ENCODE measurements at places on chromosomes 1 and 21.

GRCh38 chr1:54350360-54350759 lies 55.8 kb downstream of the SSBP3 start:
- DNase-seq = no peak

DNA sequence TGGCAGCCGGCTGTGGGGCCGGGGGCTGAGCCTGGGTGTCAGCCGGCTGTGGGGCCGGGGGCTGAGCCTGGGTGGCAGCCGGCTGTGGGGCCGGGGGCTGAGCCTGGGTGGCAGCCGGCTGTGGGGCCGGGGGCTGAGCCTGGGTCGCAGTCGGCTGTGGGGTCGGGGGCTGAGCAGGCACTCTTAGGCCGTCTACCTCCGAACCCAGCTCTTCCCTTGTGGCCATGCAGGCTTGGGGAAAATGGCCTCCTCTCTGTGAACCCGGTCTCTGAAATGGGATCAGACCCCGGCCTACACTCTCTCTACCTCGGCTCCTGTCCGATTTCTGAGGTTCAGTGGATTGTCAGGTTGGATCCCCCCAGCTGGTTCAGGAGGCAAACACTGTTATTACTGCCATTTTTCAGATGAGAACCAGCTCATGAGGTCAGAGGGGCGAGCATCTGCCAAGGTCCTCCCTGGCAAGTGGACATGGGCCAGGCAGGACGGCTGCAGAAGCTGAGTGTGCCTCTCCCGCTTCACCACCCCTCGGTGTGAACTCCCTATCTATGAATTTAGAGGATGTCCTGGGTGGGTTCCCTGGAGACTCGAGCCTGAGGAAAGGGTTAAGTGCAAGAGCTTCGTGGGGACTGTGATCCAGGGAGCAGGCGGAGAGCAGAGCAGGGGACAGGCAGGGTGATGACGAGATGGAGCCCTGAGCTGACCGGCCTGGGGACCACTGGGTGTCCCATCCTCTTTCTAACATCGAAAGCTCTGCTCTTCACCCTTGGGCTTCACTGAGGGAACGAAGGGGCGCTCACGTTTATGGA lies 10.9 kb upstream of the COL18A1 start:
- DNase-seq = no peak

DNA sequence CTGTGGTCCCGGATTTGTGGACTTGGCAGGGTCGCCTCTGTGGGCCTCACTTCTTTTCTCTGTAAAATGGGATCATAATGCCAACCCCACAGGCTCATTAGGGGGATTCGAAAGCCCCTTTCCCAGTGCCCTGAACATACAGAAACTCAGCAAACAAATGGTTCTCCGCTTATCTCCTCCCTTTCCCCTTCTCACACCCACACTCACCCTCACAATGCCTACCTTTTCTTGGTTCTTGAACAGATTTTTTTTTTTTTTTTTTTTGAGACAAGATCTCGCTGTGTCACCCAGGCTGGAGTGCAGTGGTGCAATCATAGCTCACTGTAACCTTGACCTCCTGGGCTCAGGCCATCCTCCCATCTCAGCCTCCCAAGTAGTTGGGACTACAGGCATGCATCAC lies 175.7 kb downstream of the KAZN start:
- no peak for DNase-seq

- no peak for DNase-seq
Observed at GRCh38 chr1:17053086-17053684, 647 bp downstream of the SDHB start.

- DNase-seq = no peak
Observed at GRCh38 chr1:12654004-12654567, 10.2 kb downstream of the AADACL4 start.

DNA sequence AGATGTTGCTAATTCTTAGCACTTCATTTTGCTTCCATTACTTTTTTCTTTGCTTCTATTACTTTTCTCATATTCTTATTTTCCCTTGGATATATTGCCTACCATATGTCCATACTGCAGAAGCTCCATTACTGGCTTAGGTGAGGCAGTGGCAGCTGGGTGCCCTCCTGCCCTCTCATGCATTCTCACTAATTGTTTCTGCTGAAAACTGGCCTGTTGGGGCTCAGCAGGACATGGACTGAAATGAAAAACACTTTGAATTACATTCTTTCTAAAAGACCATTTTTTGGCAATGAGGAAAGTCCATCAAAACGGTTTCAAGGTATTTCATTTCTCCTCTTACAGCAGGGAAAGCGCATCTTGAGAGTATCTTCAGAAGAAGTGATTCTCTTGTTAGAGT lies 122.9 kb downstream of the MAST2 start:
- DNase-seq = no peak

DNA sequence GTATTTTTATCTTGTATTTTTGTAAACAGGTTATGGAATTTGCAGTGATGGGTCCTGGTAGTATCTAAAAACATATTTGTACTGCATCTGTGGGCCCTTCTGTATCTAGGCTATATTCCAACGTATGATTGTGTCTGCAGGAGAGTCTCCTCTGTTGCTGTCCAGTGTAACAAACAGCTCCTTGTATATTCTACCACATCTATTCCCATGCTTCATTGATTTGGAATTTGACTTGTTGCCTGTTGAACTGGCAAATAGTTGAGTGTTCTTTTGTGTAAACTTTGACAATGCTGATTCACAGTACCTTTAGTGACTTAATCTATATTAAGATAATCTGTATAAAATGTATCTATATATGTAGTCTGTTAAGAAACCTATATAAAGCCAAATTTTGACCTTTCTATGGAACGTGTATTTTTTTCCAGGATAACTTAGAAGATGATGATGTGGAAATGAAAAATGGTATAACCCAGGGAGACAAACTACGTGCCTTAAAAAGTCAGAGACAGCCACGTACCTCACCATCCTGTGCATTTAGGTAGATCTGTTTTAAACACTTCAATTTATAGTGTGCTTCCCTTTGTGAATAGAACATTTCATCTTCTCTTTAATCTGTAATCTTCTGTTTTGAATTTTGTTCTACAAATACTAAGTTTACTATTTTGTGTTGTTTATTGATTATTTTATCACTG lies 43.4 kb upstream of the GPR88 start:
- no peak for DNase-seq

DNA sequence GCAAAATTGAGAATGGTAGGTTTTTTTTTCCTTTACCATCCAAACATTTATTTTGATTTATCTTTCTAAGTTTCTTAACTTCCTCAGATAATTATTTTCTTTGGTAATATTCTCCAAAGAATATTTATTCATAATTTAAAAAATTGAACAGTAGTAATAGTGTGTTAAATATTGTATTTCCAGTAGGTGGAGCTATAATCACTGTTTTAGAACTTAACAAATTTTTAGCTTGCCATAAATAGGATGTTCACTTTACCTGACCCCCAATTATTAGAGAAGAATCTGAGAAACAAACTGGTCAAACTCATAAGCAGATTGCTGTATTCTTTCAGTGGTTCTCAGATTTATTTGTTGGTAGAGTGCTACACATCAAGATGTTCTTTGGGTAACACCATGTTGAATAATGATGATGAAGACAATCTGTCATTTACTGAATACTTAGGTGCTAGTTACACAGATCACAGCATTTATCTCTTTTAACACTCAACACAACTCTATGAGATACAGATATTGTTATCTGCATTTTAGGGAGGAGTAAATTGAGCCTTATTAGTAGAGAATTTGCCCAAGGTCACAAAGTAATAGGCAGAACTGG lies 82.4 kb upstream of the GPR88 start:
- DNase-seq = no peak

DNA sequence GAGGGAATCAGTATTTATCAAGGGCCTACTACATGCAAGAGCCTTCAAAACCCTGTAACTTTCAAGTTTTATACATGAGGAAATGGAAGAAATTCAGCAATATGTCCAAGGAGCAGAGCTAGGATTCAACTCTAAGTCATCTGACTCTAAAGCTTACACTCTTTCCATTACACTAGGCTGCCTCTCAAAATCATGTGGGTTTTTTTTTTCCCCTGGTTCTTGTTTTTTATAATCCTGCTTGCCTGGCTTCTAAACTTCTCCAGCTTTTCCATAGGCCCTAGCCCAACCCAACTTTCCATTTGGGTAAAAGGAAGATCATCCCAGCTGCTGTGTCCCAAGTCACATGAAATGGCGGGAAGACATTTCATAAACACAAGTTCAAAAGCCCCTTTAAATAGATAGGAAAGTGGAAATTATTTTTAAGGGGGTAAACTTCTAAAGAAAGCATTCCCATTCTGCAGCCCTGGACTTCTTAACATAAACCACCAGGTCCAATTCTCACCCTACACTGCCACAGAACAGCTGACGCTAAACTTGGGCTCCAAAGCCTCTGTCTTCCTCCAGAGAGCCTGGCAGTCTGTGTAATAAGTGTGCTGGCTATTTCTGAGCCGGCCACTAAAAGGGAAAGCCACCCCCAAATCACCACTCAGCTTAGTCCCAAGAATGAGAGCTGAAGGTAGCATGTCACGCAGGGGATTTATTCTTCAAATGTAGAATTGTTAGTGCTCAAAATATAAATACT lies 46.9 kb downstream of the ITPKB start:
- no peak for DNase-seq

GRCh38 chr1:92165389-92165788 lies 52.3 kb upstream of the C1orf146 start:
- DNase-seq = no peak

DNA sequence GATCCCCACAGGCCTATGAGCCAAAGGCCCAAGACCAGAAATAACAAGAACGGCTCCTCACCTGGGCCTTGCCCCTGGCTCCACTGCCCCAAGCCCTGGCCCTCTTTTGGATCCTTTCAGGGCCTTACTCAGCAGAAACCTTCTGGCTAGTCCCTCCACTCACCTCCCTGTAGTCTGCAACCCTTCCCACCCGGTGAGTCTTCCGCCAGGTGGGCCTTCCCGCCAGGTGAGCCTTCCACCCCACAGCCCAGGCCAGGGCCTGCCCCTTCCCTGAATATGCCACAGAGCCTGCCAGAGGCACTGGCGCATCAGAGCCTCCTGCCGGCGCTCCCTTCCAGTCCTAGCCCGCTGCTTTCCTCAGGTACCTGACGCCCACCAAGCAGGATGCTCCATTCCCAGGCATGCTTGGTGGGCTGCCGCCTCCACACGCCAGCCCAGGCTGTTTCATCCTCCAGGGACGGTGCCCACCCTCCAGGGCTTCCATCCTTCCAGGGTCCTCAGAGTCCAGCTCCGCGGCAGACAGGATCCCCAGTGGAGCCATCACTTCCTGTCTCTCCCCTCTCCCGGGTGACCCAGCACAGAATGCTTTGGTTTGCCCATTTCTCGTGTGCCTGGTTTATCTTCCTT lies 20.9 kb downstream of the LHX4 start:
- no peak for DNase-seq

GRCh38 chr1:41765152-41765551 lies 153.6 kb downstream of the HIVEP3 start:
- no peak for DNase-seq

DNA sequence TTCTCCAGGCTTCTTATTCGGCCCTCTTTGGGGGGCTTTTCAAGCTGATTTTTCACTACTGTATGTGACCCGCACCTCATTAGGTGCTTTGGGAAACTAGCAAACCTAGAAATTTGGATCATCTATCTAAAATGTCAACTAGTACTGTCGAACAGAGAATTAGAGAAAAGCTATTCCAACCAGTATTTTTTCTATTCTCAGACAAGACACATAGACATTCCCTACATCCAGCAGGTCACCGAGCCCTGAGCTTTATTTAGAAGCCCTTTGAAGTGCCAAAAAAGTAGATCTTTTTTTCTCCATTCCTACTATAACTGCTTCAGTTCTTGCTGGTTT lies 310 bp upstream of the SSR2 start:
- no peak for DNase-seq

DNA sequence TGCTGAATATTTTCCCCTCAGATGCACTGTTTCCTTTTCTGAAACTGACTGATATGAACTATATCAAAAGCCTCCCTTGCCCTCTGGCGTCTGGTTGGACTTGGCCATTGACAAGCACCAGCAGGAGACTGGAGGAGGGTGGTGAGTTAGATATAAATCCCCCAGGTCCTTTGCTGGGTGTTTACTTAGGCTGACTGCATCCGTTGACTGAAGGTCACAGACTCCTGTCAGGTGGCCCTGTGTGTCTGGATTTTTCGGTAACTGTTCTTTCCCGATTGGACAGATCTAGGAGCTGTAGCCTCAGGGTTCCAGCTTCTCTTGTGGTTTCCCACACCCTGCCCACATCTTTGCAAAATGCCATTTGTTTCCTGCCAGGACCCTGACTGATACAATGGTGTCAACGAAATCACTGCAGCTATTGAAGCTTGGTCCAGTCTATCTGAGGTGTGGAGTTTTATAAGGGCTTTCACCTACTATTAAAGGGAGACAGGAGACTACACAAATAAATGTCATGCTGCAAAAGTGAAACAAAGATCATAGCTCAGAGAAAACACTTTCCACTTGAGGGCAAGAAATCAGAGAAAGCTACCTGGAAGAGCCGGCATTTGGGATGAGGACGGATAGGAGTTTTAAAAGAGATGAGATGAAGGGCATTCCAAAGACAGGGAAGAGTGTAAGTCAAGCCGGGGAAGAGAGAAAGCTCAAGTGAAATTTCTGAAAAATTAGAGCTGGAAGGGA lies 1.5 kb upstream of the MAGI3 start:
- no peak for DNase-seq

DNA sequence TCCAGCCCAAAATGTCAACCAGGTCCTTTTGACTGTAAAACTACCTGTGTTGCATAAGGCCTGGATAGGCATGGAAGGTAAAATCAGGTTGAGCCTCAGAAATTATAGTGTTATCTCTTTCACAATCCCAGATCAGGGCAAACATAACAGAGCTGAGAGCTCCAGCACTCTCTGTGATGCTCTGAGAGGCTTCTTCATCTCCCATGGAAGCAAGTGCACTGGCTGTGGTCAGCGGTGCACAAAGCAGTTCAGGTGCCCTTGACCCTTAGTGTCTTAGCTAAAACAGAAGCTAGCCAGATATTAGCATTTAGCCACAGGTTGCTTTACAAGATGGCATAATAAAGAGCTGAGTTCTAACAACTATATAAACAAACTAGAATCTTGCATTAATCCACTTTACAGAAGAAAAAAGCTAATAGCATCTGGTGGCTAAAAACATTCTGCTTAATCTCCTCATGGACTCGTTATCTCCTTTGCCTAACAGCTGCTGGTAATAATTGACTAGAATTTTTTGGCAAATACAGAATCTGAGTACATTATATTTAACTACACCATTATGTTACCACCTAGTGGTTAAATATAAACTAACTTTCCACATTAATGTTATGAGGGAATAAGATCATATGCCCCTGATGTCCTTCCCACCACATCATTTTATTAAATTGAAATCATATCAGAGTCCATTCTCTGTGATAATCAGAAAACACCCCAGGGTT lies 25.6 kb upstream of the POGK start:
- DNase-seq = no peak

- DNase-seq = no peak
Observed at GRCh38 chr1:119964673-119965363, 68.5 kb upstream of the ADAM30 start.

- DNase-seq = no peak
Observed at GRCh38 chr1:213014642-213015041, 1.0 kb downstream of the ANGEL2 start.

DNA sequence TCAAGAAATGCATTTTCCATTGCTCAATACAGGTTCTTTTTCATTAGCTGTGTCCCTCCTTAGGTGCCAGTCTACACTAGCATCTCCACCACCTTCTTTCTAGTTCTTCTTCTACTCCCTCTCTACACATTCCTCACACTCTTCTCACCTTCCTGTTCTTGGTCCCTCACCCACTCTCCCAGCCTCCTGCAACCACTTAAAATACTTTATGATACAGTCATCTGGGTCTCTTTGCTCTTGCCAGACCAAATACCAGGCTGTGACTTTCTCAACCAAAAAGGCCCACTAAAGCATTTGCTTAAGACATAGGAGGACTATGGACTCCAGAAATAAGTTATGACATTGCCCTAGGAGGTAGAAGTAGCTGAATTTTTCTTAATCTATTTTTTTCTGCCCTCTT lies 35.1 kb downstream of the PIGM start:
- no peak for DNase-seq

Measured in stimulated activated CD8-positive, alpha-beta memory T cell treated with anti-CD3 and anti-CD28 coated beads, Interleukin-4, amount 100 ng/mL, for 48 hours (primary cell).